Retinal pigment epithelial cell (primary cell): ENCODE measurements at places on chromosomes 5 and 9.

- no peak for DNase-seq
These were observed 64.0 kb upstream of the XPA start for GRCh38 chr9:97761056-97761598.

DNA sequence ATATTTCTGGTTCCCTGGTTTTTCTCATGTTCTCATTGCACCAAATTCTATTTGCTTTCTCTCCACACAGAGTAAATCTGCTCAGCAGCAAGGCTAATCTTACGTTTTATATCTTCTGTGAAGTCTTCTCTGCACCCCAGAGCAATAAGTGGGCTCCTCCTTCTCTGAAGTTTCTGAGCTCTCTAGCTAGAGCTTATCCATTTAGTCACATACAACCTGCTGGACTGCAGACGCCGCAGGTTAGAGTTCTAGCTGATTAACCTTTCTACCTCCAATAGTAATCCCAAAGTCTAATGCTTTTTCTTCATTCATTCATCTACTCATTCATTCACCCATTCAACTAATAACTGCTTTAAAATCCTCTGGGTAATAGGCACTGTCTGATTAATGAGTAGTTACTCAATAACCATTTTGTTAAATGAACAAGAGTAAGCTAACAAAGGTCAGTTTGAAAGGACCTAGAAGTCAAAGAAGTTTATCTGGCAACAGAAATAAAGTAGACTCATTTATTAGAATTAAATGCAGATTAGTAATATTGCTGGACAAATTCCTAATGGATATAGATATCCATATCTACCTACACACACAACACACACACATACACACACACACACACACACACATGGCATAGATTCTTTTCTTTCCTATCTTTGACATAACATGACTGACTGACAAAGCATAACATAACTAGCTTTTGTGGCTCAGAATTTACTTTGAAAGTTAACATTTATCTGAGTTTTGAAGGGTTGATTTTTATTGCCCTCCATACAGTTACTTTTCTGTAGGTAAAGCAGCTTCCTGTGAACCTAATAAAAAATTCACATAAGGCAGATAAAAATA, 984.6 kb upstream of the SEMA6A start:
- no peak for DNase-seq

DNA sequence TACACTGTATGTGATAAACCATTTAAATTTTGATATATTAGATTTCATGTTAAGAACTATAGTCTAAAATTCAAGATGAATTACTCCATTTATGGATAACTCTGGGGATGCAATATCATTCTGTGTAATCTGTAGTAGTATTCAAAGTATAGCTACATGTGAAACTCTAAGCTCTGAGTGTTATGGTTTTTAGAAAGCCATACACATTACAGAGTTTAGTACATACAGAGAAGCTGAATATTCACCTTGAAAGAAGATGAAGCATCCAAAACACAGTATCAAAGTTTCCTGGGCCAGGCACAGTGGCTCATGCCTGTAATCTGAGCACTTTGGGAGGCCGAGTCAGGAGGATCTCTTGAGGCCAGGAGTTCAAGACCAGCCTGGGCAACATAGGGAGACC, 25.0 kb downstream of the ABHD17B start:
- DNase-seq = no peak

- no peak for DNase-seq
These were observed 157.0 kb upstream of the PPP1R2B start for GRCh38 chr5:156693113-156693512.
